Activated T-cell treated with anti-CD3 and anti-CD28 coated beads, Interleukin-2, amount 50 U/mL, for 24 hours (primary cell): ENCODE measurements at places on chromosomes 2 and 18.

GRCh38 chr2:46569061-46569560 lies 89.7 kb downstream of the TMEM247 start:
- no peak for DNase-seq

GRCh38 chr2:25168256-25169072 lies at the start of gene POMC:
Gene POMC (minus strand): TSS chr2:25168580. CDS start chr2:25164772, 3,808 bp downstream.
- DNase-seq = peak; percentile 65

- DNase-seq = no peak
Measured at GRCh38 chr2:29215073-29215472, 99.9 kb downstream of the CLIP4 start.

DNA sequence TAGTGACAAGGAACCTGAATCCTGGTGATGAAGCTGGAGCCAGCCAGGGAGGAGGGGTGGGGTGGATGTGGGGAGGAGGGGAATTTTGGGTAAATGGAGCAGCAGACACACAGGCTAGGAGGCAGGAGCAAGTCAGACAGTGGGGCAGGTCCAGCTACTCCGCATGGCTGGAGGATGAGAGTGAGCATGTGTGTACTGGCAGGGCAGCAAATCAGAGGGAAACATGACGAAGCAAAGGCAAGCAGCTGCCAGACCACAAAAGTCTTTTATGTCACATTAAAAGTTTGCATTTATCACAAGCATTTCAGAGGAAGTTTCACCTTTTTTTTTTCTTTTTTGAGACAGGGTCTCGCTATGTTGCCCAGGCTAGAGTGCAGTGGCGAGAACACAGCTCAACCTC lies 11.9 kb upstream of the KIDINS220 start:
- DNase-seq = no peak

DNA sequence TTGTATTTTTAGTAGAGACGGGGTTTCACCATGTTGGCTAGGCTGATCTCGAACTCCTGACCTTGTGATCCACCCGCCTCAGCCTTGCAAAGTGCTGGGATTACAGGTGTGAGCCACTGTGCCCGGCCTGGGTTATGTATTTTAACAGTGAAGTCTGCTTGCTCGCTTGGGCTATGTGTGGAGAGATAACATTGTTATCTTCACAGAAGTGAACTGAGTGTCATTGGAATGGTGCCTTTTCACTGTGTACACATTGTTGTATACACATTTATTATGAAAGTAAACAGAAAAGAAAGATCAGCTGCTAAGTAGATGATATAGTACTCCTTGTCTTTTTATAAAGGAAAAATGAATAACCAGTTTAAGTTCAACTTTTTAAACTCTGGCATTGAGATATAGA lies 30.4 kb downstream of the RNF138 start:
- no peak for DNase-seq

GRCh38 chr2:96587843-96588242 lies 50.3 kb downstream of the KANSL3 start:
- DNase-seq = no peak

- no peak for DNase-seq
Measured at GRCh38 chr2:101120124-101120996, 30.8 kb downstream of the TBC1D8 start.

- DNase-seq = no peak
Measured at GRCh38 chr18:77557046-77557587, 307.5 kb downstream of the GALR1 start.

- no peak for DNase-seq
Measured at GRCh38 chr2:144560251-144560650, 40.3 kb upstream of the ZEB2 start.

- no peak for DNase-seq
Measured at GRCh38 chr2:153386481-153386897, 92.1 kb downstream of the RPRM start.

DNA sequence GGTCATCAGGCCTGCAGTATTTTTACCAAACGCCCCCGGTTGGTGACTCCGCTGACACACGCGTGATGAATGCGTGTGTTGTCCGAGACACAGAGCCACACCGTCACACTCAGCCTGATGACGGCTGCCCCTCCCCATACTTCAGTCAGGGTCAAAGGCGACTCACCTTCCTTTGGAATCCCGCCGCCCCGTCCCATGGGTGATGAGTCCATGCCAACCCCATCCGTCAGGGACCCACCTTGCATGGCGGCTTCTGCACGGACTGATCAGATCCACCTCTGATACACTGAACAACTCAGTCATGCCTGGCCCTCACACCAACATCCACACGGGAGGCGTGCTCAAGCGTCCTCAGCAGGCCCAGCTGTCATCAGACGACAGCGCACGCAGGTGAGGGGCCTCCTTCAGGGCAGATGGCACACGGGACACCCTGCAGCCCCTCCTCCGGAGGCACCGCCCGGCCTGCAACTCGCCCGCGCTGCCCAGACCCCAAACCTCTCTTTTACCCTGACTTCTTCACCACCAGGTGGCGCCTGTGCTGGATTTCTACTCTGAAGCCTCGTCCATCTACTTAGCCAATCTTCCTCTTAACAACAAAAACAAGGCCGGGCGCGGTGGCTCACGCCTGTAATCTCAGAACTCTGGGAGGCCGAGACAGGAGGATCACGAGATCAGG lies 89.2 kb downstream of the ZNF516 start:
- DNase-seq = peak; percentile 76

GRCh38 chr2:29226375-29226774 lies 111.2 kb downstream of the CLIP4 start:
- DNase-seq = no peak

GRCh38 chr2:124211461-124211860 lies 186.4 kb downstream of the CNTNAP5 start:
- no peak for DNase-seq

- no peak for DNase-seq
Measured at GRCh38 chr2:168353251-168353650, 102.8 kb upstream of the CERS6 start.

DNA sequence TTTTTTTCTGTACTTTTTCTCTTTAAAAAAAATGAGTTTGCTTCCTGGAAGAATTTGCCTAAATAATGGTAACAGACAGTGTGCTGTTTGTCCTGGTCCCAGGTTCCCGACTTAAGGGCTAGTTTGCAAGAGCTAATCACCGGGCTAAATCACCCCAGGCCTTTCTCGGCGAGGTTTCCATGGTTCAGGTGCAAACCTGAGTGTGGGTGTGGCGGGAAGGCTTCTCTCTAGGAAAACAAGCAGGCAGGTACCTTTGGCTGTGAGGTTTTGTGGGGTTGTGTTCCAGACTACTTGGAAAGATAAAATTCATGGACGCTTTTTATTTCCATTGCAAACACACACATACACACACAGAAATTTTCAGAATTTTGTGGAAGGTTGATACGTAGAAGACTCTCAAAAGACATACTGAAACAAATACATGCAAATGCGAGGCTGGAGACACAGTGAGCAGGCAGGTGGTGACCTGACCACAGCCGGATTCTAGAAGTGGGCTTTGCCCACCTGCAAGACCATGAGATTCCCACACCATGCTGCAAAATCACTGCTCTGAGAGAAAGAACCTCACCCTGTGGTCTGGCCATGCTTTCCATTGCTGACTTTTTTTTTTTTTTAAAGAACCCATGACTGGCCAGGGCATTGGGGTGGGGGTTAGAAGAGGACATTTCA lies 815 bp downstream of the CNDP1 start:
- DNase-seq = peak; percentile 6

DNA sequence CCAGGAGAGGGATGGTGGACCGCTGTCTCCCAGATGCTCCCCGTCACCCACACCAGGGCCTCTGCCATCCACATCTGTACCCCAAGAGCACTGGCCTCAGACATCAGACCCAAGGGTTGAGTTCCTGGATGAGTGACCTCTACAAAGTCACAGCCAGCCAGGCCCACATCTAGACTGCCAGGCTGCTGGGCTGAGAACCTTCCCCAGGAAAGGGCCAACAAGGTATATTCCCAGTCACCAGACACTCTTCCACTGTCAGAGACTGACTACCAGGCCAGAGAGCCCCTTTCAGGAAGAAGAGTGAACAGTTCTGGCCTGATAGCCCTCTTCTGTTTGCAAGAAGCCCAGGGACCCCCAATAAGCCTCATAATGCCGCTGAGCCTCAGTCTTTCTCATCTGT lies 44.3 kb downstream of the C1QL2 start:
- no peak for DNase-seq

- DNase-seq = no peak
Measured at GRCh38 chr2:191177751-191178736, 27.2 kb upstream of the STAT4 start.

GRCh38 chr18:38900445-38900844 lies 1334.8 kb upstream of the CELF4 start:
- no peak for DNase-seq

DNA sequence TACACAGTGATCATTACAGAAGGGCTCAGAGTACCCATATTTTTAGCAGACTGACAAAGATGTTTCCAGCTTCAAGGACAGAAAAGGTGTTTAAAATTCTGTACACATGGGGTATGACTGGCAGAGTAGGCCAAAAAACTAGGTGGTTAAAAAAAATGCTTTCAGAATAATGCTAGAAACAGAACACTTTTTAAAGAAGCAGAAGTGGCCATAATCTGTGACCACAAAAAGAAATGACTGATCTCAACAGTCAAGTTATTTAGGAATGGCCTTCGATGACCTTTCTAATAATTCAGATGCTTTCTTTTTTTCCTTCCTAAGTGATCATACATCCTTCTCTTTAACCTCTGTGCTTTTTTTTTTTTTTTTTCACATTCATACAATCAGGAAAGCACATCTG lies 4.1 kb upstream of the AQP4 start:
- no peak for DNase-seq

- DNase-seq = no peak
Measured at GRCh38 chr2:88234760-88235159, 64.6 kb downstream of the THNSL2 start.

DNA sequence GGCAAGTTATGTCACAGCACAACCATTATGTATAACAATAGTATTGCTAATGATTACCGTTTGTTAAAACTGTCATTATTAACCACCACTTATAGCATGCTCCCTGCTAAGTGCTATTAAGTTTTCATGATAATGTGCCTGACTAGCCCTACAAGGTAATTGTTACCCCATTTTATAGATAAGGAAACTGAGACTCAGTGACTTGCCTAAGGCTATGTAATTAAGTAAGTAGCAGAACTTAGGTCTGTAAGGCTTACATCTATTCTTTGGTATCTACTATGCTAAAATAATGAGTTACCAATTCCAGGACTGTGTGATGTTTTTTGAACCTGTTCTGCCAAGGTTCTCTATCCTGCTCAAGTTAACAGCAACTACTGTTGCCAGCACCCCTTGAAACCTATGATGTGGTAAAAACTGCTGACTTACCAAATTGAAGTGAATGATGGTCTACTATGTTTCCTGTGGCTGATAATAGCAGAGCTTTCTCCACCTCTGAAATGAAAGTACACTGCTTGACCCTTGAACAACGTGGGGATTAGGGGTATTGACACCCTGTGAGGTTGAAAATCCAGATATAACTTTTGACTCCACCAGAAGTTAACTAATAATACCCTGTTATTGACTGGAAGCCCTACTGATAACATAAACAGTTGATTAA lies 18.2 kb downstream of the ACVR2A start:
- no peak for DNase-seq

- DNase-seq = no peak
Measured at GRCh38 chr2:174599310-174599921, 1.8 kb upstream of the WIPF1 start.

DNA sequence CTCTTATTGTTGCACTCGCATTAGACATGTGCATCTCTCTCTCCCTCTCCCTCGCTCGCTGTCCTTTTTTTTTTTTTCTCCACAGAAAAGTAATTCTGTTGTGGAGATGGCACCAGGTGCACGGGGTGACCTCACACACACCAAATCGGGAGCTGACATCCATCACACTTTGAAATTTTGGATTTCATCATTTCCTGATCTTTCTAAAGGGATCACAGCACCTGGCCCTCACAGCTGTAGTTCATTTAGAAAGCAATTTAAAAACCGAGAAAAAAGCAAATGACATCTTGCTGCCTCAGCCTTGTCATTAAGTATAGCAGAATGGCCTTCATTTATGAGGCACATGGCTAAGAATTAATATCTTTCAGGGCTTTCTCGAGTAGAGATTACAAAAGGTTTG lies 717.2 kb downstream of the RNF144A start:
- DNase-seq = no peak

DNA sequence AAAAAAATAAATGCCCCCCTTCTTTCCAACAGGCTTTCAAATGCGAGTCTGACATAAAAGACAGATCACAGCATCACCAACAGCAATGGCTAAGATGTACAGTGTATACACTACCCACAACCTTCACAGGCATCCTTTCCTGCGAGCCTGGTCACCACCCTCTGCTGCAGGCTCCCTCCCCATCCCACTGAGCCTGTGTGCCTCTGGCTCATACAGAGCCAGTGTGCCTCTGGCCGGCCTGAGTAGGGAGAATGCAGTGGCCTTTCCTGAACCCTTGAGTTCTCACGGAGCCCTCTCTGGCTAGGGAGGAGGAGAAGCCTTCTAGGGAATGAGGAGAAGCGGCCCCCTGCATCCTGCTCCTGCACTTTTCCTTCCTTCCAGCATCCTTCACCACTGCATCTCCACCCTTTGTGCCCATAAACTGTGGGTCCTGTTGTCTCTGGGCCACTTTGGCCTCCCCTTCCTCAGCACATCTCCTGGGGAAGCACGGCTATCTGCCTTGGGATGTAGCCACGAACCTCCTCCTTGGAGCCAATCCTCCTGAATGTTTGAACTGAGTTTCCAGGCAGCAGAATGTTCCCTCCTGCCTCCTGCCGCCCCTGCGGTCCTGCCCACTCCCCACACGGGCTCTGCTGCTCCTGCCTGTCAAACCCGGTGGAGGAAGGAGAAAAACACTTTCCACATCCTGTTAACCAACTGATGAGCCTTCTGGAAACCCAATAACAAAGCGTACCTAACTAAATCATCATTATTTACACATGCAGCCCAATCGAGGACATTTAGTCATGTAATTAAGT lies 22.5 kb downstream of the GYPC start:
- DNase-seq = no peak

- no peak for DNase-seq
Measured at GRCh38 chr2:171811245-171811628, 82.8 kb downstream of the SLC25A12 start.

DNA sequence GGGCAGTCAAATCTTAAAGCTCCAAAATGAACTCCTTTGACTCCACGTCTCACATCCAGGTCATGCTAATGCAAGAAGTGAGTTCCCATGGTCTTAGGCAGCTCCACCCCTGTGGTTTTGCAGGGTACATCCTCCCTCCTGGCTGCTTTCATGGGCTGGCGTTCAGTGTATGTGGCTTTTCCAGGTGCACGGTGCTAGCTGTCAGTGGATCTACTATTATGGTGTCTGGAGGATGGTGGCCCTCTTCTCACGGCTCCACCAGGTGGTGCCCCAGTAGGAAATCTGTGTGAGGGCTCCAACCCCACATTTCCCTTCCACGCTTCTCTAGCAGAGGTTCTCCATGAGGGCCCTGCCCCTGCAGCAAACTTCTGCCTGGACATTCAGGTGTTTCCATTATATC lies 105.2 kb upstream of the MSTN start:
- no peak for DNase-seq

DNA sequence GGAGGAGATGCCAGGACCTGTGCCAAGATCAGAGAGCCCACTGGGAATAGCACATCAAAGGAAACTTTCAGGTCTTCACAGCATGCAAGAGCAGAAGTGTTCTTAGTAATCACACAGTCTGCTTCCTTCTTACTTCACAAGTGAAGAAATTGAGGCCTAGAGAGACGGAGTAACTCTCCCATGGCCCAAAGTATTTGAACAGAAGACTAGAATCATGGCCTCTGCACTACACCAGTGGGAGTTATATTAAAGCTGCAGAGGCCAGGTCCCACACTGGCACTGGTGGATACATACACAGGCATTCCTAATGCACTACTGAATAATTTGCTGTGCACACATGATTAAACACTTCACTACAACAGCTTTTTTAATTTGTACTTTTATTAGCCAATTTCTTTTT lies 107.6 kb upstream of the RMP24 start:
- DNase-seq = no peak

GRCh38 chr2:97701851-97702465 lies 11.4 kb upstream of the ZAP70 start:
- DNase-seq = no peak
